NCI-H1092 (cell line): ENCODE measurements at places on chromosomes 4 and X.

DNA sequence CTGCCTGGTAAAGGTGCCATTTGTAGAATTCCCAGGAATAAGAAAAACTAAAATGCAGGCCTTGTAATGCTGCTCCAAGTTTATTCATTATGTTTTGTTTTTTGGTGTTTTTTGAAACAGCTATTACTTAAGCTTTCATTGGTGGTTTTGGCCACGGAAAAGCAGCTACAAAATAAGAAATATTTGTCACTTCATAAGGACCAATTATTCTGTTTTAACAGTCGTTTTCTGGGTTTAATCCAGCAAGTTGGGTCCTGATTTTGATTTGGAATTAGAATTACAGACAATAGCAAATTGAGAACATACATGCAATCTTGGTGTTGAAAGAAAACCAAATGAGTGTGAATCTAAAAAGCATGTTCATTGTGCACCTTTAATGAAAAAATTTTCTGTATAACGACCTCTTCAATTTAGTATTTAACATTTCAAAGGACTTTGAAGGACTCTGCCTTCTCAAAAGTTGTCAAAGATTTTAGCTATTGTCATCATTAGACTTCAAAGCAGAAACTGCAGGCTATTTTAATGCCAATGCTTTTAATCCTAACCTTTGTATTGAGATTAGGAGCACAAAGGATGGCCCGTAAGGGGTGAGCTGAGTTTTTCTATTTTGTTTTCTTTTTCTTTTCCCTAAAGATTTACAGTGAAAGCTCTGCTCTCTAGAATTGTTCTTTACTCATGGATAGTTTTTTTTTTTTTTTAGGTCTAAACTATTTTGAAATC lies 26.7 kb upstream of the STOX2 start:
- DNase-seq: no peak

DNA sequence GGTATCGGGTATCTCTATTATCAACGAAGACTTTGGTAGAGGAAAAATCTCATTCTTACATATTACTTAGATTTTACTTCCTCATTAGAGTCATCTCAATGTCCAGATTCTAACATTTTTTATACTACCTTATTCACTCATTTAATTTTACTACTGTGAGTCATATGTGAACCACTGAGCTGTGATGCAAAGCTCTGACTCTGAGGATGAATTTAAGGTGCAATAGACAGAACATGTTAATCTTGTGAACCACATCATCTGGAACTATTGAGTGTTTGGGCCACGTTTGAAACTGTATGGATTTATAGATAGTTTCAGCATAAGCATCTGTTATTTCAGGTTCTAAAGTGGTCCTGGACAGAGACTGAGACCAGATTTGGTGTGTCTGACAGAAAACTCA lies 78.4 kb downstream of the PWWP3B start:
- no peak for DNase-seq

DNA sequence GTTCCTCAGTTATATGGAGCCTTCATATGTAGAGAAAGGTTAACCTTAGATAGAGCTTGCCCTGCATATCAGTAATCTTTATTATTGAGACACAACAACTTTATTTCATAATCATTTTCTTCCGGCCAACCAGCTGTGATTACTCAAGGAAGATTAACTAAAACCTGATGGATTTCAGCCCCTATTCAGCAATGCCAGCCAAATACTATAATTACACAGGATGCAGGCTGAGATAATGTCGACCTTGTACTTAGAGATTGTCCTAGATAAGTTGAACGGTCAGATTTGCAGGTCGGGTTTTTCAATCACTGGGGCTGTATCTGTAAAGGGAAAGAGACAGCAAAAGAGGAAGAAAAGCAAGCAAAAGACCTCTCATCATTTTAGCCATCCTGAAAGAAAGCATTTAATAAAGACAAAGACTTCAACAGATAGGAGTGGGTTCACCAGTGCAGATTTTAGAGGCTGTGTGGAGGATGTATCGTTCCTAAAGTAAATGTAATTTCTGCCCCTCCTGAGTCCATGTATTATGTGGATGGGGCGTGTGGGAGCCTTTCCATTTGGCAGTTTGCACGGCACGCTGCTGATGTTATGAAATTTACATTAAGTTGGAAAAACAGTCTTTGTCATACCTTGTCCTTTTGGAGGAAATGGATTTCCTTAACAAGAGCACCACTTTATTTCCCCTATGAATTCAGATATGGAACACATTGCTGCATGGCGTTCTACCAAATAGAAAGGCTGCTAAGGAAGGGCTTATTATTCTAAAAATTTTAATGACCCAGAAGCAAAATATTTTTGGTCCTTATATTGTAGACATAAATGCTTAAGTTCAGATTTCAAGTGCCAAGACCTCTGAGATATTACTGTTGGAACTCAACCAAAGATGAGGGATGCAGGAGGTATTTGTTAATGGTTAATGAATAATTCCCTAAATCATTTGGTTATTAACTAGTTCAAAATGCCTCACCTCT lies 496.7 kb downstream of the SPRY1 start:
- no peak for DNase-seq

- DNase-seq: no peak
These were observed 55.6 kb downstream of the SLITRK4 start for GRCh38 chrX:143580266-143580665.

DNA sequence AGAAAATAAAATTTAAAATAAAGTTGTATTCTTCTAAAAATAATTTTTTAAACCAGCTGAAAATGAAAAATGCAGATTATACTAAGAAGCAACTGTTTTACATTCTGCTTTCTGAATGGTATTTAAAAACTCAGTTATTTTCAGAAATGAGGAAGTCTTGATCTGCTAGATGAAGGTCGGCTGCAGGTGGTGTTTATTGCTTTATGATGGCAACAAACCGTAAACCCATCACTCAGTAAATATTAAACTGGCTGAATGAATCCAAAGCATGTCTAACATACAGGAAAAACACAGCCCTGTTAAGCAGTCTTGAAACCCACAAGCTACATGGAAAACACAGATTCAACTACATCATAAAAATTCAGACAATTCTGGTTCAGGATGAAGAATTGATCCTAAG lies 29.3 kb downstream of the DYNLT3 start:
- no peak for DNase-seq

GRCh38 chrX:13828392-13828791 lies 11.5 kb upstream of the GPM6B start:
- DNase-seq: no peak

DNA sequence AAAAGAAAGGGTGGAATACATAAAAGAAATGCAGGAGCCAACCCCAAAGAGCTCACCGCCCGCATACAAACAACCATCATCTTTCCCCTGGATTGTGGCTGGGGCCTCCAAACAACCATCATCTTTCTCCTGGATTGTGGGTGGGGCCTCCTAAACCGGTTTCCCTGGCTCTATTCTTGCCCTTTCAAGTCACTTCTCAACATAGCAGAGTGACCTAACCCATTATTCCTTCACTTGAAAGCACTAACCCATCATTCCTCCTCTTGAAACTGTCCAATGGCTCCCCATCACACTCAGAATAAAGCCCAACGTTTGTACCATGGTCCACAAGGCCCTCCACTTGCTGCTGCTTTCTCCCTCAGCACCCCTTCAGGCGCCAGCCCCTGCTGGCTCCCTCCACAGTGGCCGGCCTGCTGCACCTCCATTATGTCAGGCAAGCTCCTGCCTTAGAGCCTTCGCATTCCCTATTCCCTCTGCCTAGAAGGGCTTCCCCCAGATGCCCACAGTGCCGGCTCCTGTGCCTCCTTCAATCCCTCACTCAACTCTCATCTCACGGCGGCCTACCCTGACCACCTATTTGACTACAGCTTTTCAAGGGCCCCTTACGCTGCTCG lies 24.1 kb downstream of the SMIM43 start:
- no peak for DNase-seq

DNA sequence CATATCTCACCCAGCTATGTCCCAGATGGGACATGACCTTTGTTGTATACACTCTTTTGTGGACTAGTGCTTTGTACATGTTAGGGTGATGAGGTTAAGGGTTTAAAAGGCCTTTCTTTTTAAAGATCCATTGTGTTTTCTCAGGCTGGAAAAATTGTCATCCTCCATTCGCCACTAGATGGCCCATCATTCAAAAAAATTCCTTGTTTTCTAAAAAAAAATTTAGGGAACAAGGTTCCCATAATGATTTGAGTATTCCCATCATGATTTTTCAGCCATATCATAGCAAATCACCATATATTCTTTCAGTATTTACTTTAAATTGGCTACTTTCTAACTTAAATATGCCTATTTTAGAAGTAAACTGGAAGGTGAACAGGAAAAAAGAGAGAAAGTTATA lies 91.9 kb upstream of the TMEM164 start:
- no peak for DNase-seq
